ENCODE measurements at places on chromosomes 3 and 15.

DNA sequence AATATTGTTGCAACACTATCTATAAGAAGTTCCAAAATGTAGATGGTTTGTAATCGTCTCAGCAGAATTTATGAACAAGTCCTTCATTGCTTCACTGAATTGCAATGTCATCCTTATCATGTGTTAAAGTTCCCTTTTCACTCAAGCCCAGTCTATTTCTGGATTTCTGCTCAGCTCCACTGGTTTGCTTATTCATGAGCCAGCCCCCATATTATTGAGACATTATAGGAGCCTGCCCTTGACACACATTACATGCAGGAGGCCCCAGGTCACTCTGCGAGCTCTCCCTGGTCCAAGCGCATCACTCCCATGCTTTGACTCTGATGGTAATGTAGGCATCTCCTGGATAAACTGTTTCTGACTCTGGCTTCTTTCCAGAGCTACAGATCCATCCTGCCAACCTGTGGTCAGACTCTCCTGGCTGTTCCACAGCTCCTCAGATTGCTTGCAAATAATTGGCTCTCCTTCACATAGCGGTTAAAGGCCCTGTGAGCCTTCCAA, 56.9 kb downstream of the ABTB1 start:
- DNase-seq = peak; percentile 76

DNA sequence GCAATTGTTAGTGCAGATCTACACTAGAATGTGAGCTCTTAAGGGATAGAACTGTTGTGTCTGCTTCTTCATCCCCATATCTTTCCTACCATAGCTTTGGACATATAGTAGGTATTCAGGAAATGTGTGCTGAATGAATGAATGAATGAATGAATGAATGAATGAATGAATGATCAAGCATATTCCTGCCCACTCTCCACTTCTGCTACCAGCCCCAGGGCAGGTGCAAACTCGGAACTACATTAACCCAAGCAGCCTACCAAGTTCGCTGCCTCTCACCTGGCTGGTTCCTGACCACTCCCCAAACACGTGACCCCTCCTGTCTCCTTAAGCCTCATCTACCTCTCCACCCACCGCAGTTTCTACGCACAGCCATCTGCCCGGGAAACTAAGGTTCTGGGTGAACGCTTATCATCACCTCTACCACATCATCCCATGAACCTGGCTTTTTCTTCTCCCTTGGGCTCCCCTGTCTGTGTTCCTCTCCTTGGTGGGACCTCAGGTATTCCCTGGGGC, 26.8 kb downstream of the PAQR5 start:
- no peak for DNase-seq

GRCh38 chr3:193842832-193843473, 249.9 kb downstream of the OPA1 start:
- DNase-seq = no peak

DNA sequence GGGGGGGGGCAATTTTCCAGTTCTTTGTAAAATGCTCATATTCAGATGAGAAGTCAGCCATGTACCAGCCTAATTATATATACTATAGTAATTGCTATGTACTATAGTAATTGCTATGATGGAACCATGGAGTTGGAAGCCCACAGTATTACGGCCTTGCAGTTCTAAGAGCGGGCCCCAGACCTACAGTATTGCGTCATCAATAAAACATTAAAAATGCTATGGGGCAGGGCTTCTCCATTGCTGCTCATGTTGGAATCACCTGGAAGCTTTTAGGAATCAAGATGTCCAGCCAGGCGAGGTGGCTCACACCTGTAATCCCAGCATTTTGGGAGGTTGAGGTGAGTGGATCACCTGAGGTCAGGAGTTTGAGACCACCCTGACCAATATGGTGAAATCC, 443.7 kb upstream of the GRM7 start:
- DNase-seq = no peak

GRCh38 chr3:139235192-139235591, 108.6 kb upstream of the MRPS22 start:
- DNase-seq = peak; percentile 49
